ENCODE measurements at places on chromosomes 11 and 22. TPM values are rescaled to one million over a fixed set of nuclear protein-coding genes. Genes with fewer than 3 reads are reported as not detected.

DNA sequence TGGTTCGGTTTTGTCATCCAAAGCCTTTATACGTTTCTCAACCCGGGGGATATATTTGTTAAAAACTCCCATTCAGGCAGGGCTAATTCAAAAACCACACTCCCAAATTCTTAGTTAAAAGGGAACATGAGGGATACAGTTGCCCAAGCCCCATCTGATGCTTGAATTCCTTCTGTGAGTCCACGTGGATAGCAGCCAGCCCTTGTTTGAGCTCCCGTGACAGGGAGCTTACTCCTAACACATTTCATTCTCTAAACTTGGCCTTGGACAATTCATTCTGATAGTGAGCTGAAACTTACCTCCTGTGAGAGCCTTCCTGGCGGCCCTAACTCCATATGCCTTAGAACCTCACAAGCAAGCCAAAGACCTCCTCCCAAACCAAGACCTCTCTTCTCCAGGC is 357.5 kb downstream of the TENM4 start:
- DNase-seq, result no peak

The NAV2 gene
- 45.8 TPM for polyA plus RNA-seq

The CCDC15 gene
- 2.0 TPM for polyA plus RNA-seq

The BTG4 gene
- not detected for polyA plus RNA-seq

DNA sequence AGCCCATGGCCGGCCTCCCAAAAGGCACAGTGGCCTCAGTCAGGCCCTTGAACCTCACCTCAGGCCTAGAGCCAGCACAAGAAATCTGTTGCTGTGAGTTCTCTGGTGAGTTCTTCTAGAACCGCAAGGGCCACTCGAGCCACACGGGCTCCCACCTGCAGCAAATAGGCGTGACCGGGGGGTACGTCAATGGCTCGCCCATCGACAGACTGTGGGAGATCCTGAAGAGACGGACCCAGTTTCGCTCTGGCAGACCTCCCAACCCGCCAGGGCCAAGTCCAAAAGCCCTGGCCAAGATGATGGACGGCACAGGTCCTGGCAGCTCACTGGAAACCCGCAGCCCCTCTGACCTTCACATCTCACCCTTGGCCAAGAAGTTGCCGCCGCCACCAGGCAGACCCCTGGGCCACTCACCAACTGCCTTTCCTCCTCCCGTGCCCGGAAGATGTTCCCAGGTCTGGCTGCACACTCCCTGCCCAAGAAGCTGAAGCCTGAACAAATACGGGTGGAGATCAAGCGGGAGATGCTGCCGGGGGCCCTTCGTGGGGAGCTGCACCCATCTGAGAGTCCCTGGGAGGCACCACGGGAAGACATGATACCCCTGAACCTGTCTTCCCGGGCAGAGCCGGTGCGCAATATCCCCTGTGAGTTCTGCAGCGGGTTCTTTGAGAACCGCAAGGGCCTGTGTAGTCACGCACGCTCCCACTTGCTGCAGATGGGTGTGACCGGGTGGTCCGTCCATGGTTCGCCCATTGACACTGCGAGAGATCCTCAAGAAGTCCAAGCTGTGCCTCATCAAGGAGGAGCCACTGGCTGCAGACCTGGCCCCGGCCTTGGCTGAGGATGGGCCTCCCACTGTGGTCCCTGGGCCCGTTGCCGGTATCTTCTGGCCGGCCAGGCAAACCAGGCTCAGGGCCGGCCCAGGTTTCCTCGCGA is 544.2 kb upstream of the CCDC179 start:
- no peak for DNase-seq

The KCNE3 gene
- 2.9 TPM for polyA plus RNA-seq

- DNase-seq, result no peak
Observed at GRCh38 chr22:49104434-49104833, 723.2 kb downstream of the BRD1 start.

Data from muscle of back (tissue), 13 donors.